ENCODE measurements at places on chromosomes 6 and 20. TPM values are rescaled to one million over a fixed set of nuclear protein-coding genes. Genes with fewer than 3 reads are reported as not detected.

LRFN2 gene
- total RNA-seq, result not detected

FAXC gene
- total RNA-seq, result not detected

NAA20 gene
- total RNA-seq, result 58.4 TPM

LY6G6F gene
- not detected for total RNA-seq

PHACTR3 gene
- total RNA-seq, result 9.9 TPM

CEP250 gene
- 15.9 TPM for total RNA-seq

CD83 gene
- 1.3 TPM for total RNA-seq

Data from Right ventricle myocardium inferior (tissue), 1 donor.